Activated CD4-positive, alpha-beta memory T cell treated with anti-CD3 and anti-CD28 coated beads for 36 hours (primary cell): ENCODE measurements at places on chromosomes 1 and 21. TPM values are rescaled to one million over a fixed set of nuclear protein-coding genes. Genes with fewer than 3 reads are reported as not detected.

- peak; percentile 79 for DNase-seq
Measured at GRCh38 chr1:223189903-223190724, 47.1 kb upstream of the TLR5 start.

DNA sequence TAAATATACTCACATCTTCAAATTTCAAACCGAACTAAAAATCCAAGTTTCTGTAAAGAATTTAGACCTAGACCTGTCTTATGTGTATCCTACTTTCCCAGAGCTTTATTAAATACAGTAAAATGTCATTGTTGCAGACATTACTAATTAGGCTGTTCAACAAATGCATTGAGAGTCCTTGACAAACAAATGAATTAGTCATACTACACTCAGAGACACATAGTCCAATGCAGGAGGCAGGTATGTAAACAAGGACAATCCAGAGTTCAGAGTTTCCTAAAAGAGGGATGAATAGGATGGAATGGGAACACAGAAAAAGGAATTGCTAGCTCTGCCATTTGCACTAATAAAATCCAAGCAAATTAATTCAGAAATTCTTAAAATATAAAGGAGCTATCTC, 1.6 kb upstream of the EGLN1 start:
- DNase-seq, result no peak

DNA sequence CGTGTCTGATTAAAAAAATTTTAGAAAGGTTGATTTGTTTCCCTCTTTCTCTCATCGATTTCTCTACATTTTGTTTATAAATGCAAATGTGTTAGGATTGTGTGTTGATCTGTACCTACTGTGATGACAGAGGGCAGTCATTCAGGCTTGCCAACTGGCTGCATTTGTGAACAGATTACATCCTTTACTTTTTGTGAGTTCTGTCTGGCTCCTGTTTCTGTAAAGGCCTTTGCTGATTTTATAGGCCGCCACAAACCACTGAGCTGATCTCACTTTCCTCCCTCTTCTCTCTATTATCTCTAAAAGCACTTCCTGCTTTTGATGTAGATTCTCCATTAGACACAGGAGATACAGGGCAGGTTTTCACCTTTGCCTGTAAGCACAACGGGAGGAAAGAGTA, 106.8 kb downstream of the ESRRG start:
- no peak for DNase-seq

DNA sequence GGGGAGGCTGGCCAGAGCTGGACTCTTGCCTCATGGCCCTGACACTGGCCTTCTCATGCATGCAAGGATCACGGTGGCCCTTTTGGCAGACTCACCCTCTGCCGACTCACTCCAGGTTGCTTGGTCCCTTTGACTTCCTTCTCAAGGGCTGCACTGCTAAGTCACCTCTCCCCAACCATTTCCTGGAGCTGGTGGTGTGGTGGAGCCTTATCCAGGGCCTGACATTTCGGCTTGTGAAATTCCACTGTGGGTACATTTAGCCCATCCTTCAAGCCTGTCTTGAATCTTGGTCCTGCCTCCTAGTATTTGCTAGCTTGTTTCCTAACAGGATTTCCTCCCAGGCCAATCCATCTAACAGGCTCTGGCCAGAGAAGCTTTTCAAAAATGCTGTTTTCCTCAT, 52.6 kb upstream of the JUN start:
- DNase-seq, result no peak

DNA sequence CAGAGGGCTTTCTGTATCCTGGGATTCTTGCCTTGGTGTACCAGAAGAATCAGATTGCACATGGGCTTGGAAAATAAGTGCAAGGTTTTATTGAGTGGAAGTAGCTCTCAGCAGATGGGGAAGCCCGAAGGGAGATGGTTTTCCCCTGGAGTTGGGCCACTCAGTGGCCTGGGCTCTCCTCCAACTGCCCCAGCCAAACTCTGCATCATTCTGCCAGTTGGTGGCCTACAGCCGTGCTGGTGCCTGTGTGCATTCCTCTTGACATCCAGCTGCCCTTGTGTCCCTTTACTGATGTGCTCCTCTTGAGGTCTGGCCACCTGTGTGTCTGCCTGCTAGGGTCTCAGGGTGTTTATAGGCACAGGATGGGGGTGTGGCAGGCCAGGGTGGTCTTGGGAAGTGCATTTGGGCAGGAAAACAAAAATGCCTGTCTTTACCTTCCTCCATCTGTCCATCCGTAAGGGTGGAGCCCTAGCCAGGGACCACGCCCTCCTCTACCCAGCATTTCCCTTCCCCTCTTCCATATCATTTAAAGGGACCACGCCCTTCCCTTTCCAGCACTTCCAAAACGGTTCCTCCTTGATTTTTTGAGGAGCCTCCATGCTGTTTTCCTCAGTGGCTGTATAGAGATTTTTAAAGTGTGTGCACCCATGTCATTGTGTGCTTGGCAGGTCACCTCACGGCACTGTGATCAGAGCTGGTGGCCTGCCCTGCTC, 18.9 kb downstream of the SNAP47 start:
- DNase-seq, result no peak

Gene PAPPA2
- 0.64 TPM for total RNA-seq

Gene BSND
- not detected for total RNA-seq

Gene HRNR
- total RNA-seq, result not detected

Gene CRYAA
- not detected for total RNA-seq

Gene RHBDL2
- not detected for total RNA-seq
